ENCODE measurements at places on chromosomes 5 and 9. TPM values are rescaled to one million over a fixed set of nuclear protein-coding genes. Genes with fewer than 3 reads are reported as not detected.

The IFNB1 gene
- not detected for total RNA-seq

The CARTPT gene
- not detected for total RNA-seq

The LECT2 gene
- not detected for total RNA-seq

The CCDC69 gene
- total RNA-seq: 22.8 TPM

The LCN9 gene
- not detected for total RNA-seq

The BRD3 gene
- 46.2 TPM for total RNA-seq

The BASP1 gene
- total RNA-seq: 12.5 TPM

The CDC20B gene
- not detected for total RNA-seq

The DTWD2 gene
- 12.4 TPM for total RNA-seq

The ARL14EPL gene
- total RNA-seq: not detected

The CREB3 gene
- 40.5 TPM for total RNA-seq

The CHSY3 gene
- total RNA-seq: 3.0 TPM

The RLN2 gene
- 1.1 TPM for total RNA-seq

The FOXB2 gene
- not detected for total RNA-seq

The ADAMTSL2 gene
- 32.1 TPM for total RNA-seq

The NDUFB6 gene
- total RNA-seq: 47.6 TPM

The DMRT3 gene
- total RNA-seq: not detected

The ENC1 gene
- 7.5 TPM for total RNA-seq

The GFI1B gene
- total RNA-seq: 0.28 TPM

The ZNF300 gene
- total RNA-seq: 6.5 TPM

The WNT8A gene
- total RNA-seq: not detected

The GDNF gene
- 0.88 TPM for total RNA-seq

The TMEM141 gene
- 96.5 TPM for total RNA-seq

The IFNE gene
- total RNA-seq: 1.1 TPM

The RPP25L gene
- total RNA-seq: 21.9 TPM

The PCDHGA12 gene
- total RNA-seq: 4.0 TPM

All from kidney (tissue), 22 donors.